ENCODE measurements at places on chromosomes 12 and 14.

GRCh38 chr14:33532553-33532952 is 418.3 kb downstream of the EGLN3 start:
- peaks cover 2% of the 10 kb centered on the region for H3K4me1 ChIP-seq
- DNase-seq, result no peak
- no peaks in the 10 kb centered on the region for H3K27me3 ChIP-seq
- H3K27ac ChIP-seq, result no peak overlapping the region

- DNase-seq, result no peak
- H3K36me3 ChIP-seq, result no peaks in the 10 kb centered on the region
- H3K4me3 ChIP-seq, result no peak overlapping the region
- H3K27ac ChIP-seq, result no peak overlapping the region
- H3K27me3 ChIP-seq, result no peaks in the 10 kb centered on the region
Observed at GRCh38 chr14:92460916-92461579, 52.5 kb upstream of the RIN3 start.

- DNase-seq, result no peak
- no peaks in the 10 kb centered on the region for H3K4me1 ChIP-seq
- no peak overlapping the region for H3K4me3 ChIP-seq
Observed at GRCh38 chr12:109631302-109631701, 57.7 kb downstream of the MVK start.

GRCh38 chr12:125549836-125550235 is 484.6 kb downstream of the AACS start:
- H3K4me3 ChIP-seq, result no peak overlapping the region
- no peaks in the 10 kb centered on the region for H3K4me1 ChIP-seq
- H3K36me3 ChIP-seq, result no peaks in the 10 kb centered on the region
- DNase-seq, result peak; percentile 89
- H3K27me3 ChIP-seq, result no peaks in the 10 kb centered on the region

GRCh38 chr14:65239938-65240296 is 137.6 kb upstream of the MAX start:
- no peaks in the 10 kb centered on the region for H3K27me3 ChIP-seq
- H3K36me3 ChIP-seq, result no peaks in the 10 kb centered on the region
- DNase-seq, result no peak
- H3K27ac ChIP-seq, result no peak overlapping the region
- peaks cover 2% of the 10 kb centered on the region for H3K4me1 ChIP-seq

DNA sequence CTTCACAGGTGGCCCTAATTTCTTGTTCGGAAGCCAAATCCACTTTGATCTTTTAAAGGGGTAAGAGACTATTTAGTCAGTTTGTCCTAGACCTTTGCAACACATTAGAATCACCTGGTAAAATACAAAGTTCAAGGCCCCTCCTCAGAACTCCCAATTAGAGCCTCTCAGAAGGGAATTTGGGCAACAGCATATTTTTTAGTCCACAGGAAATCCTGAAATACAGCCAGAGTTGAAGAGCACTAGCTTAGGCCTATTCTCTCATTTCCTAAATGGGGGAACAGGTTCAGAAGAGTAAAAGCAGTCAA is 151.3 kb upstream of the FSCB start:
- H3K4me3 ChIP-seq, result no peak overlapping the region
- no peaks in the 10 kb centered on the region for H3K4me1 ChIP-seq
- H3K36me3 ChIP-seq, result no peaks in the 10 kb centered on the region
- no peak for DNase-seq

- H3K27ac ChIP-seq, result no peak overlapping the region
- H3K4me1 ChIP-seq, result peaks cover 2% of the 10 kb centered on the region
- no peaks in the 10 kb centered on the region for H3K36me3 ChIP-seq
- no peak for DNase-seq
- no peak overlapping the region for H3K4me3 ChIP-seq
- no peaks in the 10 kb centered on the region for H3K27me3 ChIP-seq
Observed at GRCh38 chr12:24754690-24755638, 193.9 kb downstream of the BCAT1 start.

- no peak for DNase-seq
- no peaks in the 10 kb centered on the region for H3K36me3 ChIP-seq
- H3K4me3 ChIP-seq, result no peak overlapping the region
- H3K27ac ChIP-seq, result no peak overlapping the region
Observed at GRCh38 chr12:74339211-74339610, 198.4 kb upstream of the ATXN7L3B start.

- no peak overlapping the region for H3K4me3 ChIP-seq
- DNase-seq, result no peak
- peaks cover 4% of the 10 kb centered on the region for H3K27me3 ChIP-seq
- H3K4me1 ChIP-seq, result no peaks in the 10 kb centered on the region
- no peak overlapping the region for H3K27ac ChIP-seq
Observed at GRCh38 chr12:94191023-94191422, 42.6 kb downstream of the PLXNC1 start.

GRCh38 chr14:20624495-20625070 is 16.9 kb downstream of the OR6S1 start:
- no peaks in the 10 kb centered on the region for H3K36me3 ChIP-seq
- no peak overlapping the region for H3K27ac ChIP-seq
- DNase-seq, result no peak

DNA sequence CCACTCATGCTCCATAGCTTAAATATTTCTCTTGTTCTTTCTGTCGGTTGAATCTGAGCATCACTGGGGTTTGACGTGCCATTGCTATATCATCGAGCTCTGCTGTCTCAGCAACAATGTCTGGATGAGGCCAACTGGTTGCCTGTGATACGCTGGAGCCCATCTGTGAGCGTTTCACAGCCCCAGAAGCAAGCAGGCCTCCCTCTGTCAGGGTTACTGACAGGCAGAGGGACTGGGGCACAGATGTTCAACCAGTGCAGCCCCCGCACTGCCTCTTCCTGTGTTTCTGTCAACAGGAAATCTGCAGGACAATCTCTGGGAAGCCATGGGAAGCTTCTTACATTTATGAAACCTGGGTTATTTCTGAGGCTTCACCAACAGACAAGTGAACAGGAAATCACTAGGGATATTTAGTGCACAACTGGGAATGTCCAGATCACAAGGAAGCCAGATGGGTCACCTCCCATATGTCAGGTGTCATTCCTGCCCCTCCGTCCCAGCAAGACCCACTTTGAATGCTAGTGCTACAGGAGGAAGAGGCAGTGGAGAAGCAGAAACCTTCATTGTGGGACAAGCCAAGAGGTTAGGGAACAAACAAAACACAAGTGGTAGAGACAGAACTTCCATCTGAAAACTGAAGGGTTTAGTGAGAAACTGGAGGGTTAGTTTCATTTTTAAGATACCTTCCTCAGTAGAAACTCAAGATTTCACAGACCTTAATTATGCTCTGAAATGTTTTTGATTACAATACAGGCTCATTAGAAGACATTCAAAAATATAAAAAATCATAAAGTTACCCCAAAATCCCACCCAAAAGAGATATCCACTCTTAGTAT is 24.1 kb downstream of the DMAC2L start:
- no peak overlapping the region for H3K4me3 ChIP-seq
- peaks cover 13% of the 10 kb centered on the region for H3K4me1 ChIP-seq
- no peak for DNase-seq
- H3K36me3 ChIP-seq, result no peaks in the 10 kb centered on the region
- H3K27me3 ChIP-seq, result no peaks in the 10 kb centered on the region

DNA sequence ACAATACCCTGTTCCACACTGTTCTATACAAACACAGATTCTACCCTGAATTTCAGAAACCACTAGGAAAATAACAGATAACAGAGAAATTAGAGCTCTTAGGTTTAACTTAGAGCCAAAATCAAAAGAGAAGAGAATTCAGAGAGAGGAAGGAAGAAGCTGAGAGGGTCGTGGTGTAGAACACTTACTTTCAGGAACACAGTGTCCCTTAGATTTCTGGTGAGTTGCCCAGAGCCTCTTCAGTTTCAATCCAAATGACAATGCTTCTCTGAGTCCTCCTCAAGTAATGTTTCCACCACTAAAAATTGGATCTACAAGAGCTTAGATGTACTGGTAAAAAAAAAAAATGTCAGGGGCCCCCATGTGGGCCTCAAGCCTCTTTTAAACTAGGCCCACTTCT is 2.6 kb downstream of the YAF2 start:
- H3K27me3 ChIP-seq, result peaks cover 59% of the 10 kb centered on the region
- H3K27ac ChIP-seq, result no peak overlapping the region
- H3K36me3 ChIP-seq, result no peaks in the 10 kb centered on the region
- H3K4me3 ChIP-seq, result no peak overlapping the region
- no peak for DNase-seq
- H3K4me1 ChIP-seq, result no peaks in the 10 kb centered on the region

DNA sequence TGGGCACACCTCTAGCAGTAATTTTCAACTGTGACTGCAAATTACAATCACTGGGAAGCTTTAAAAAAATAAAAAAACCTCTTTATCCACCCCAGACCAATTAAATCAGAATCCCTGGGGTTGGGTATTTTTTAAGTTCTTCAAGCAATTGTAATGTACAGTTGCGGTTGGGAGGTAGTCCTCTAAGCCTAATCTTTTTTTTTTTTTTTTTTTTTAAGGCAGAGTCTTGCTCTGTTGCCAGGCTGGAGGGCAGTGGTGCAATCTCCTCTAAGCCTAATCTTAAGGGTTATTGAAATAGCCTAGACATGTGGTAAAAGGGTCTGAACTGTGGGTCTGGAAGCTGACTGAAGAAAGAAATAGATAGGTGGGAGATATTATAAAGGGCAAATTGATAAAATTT is 230.5 kb downstream of the AKAP6 start:
- H3K27ac ChIP-seq, result no peak overlapping the region
- H3K27me3 ChIP-seq, result no peaks in the 10 kb centered on the region
- H3K4me1 ChIP-seq, result no peaks in the 10 kb centered on the region
- H3K4me3 ChIP-seq, result no peak overlapping the region

Measured in H1 (cell line).